GM10248 (cell line): ENCODE measurements at places on chromosomes 16 and 17.

DNA sequence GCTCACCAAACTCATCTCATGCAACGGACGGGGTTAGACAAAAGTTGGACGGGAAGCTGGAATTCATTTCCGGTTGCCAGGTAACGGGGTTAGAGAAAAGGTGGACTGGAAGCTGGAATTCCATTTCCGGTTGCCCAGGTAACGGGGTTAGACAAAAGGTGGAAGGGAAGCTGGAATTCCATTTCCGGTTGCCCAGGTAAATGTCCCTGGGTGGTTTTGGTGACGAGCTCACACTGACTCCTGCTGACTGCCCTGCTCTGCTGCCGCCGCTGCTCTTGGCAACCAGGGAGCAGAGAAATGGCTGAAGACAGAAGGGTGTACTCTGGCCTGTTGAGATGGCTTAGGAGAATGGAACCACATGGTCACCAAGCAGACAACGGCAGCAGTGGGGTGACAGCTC, 170.3 kb upstream of the RPH3AL start:
- DNase-seq, result no peak

DNA sequence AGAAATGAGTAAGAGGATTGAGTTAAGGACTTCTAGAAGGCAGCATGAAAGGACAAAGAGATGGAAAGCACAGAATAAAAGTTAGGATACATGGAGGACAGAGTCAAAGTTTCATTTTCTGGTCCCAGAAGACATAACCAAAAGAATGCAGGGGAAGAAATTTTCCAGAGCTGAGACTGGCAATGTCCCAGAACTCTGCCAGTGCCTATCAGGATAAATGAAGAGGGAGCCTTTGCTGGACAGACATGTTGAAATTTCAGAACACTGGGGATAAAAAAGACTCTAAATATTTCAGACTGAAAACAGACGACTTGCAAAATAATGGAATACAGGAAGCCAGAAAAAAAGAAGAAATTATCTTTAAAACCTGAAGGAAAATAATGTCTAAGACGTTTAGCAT, 55.7 kb downstream of the NT5M start:
- no peak for DNase-seq

GRCh38 chr17:8223356-8224126, 13.2 kb upstream of the AURKB start:
- peak; percentile 60 for DNase-seq

DNA sequence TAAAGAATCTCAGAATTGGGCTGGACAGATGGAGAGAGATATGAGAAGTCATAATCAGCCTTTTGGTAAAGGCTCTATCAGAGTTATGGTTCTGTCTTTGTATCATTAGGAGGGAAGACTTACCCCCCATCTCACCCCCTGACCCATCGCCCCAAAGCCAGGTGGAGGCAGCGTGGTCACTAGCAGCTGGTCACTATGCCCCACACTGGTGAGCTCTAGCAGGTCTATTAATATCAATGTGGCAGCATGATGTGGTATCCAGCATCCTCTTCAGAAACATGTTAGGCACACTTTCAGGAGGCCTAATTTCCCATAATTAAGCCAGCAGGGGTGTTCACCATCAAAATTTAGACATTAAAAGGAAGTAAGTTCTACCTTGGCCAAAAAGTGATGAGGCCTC, 183.8 kb upstream of the COX10 start:
- no peak for DNase-seq

GRCh38 chr16:29993191-29993902, 2.1 kb downstream of the HIRIP3 start:
- DNase-seq, result no peak

DNA sequence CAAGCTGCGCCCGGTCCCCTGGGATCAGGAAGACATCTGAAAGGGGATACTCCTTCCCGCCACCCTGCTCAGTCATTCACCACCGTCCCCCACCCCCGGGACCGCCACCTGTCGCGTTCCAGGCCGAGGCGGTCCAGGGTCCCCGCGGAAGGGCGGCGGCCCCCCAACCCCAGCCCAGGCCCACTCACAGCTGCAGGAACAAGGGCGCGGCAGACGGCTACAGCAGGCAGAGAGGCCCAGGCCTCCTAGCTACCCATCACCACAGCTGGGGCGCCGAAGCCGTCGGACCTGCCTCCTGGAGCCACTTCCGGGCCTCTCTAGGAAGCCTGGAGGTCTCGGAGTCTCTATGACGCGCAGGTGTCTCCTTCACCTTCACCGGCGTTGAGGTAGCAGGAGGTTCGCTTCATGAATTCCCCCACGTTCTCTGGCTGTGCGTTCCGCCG, at the start of gene SDR42E1:
Gene SDR42E1 (minus strand): TSS at position 272 of the 443 bp plus-strand sequence. CDS start 10,612 bp downstream, outside the sequence.
- DNase-seq, result peak; percentile 66

DNA sequence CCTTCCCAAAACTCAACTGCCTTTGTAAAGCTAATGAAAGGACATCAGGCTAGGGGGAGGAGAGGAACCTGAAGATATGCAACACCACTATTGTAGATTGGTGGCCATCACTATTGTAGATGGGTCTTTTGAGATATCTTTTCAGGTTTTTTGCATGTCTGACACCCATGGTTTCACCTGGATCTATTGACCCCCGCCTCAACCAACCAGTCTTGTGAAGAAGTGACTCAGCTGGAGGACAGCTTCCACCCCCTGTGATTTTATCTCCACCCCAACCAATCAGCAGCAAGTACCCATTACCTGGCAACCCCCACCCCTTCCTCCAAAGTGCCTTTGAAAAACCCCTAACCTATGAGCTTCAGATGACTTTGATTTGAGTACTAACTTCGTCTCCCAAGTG, 382.6 kb upstream of the GOT2 start:
- no peak for DNase-seq

DNA sequence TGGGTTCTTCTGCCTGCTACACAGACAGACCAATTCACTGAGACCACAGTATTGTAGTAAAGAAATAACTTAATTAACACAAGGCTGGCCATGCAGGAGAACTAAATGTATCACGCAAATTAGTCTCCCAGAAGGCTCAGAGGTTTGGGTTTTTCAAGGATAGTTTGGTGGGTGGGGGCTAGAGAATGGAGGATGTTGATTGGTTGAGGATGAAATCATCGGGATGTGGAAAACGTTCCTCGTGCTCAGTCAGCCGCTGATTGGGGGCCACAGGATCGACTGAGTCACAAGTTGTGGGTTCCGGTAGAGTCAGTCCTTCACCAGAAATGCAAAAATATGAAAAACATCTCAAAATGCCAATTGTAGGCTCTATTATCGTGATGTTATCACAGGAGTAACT, 18.7 kb downstream of the RHOT1 start:
- DNase-seq, result no peak

- DNase-seq, result no peak
These were observed 3.5 kb upstream of the CLEC10A start for GRCh38 chr17:7083592-7083991.

- no peak for DNase-seq
These were observed 201.7 kb downstream of the MAP2K4 start for GRCh38 chr17:12222392-12222791.

DNA sequence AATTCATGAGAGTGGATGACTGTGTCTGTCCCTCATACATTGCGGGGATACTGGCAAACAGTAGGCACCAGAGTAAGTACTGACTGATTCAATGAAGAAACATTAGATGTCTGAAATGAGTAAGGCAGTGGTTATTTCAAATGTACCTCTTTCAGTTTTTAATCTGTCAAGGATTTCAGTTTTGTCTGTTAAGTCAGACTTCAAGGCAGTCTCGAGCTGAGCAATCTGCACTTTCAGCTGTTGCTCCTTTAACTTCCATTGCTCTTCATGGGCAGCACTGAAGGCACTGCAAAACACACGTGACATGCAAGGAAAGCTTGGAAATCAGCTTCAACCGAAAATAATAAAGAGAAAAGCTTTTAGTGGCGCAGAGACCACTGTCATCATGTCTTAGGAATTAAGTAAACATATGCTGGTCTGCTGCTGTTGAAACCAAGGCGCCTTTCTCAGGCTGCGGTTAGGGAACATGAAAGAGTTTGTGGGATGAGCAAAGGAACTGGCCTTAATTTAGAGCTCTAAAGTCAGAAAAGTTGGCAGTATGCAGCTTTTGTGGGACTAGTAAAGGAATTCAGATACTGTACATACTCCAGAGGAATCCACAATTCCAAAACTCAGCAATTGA, 38.8 kb downstream of the RPGRIP1L start:
- DNase-seq, result no peak

GRCh38 chr16:80671281-80671849, 130.6 kb downstream of the DYNLRB2 start:
- peak; percentile 56 for DNase-seq

DNA sequence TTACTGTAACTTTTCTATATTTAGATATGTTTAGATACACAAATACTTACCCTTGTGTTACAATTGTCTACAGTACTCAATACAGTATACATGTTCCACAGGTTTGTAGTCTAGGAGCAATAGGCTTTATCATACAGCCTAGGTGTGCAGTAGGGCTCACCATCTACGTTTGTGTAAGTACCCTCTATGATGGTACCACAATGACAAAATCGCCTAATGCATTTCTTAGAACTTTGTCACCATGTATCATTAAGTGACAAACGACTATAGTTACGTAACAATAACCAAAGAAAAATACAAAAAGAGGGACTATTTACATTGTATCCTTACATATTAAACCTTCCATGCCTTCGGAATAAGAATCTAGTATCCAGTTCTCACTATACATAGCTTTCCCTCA, 8.0 kb downstream of the STAT5B start:
- no peak for DNase-seq

DNA sequence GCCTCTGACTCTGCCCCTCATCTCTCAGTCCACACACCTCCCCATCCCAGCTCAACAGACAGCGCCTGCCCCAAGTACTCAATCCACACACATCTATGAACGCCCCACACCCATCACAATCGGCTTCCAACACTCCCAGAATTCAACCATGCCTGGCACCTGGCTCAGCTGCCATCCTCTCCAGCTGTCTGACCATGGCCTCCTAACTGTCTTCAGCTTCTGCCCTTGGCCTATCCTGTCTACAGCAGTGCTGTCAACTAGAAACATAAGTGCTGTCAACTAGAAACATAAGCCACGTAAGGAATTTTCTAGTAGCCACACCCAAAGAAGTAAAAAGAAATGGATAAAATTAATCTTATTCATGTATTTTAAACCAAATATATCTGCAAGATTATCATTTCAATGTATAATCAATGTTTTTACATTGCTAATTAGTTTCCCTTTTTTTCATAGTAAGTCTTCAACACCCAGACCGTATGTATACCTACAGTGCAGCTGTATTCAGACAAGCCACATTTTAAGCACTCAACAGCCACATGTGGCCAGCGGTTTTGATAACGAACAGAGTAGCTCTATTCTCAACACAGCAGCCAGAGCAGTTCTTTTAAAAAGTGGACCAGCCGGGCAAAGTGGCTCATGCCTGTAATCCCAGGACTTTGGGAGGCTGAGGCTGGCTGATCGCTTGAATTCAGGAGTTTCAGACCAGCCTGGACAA, 48.6 kb upstream of the ZNF423 start:
- DNase-seq, result no peak

DNA sequence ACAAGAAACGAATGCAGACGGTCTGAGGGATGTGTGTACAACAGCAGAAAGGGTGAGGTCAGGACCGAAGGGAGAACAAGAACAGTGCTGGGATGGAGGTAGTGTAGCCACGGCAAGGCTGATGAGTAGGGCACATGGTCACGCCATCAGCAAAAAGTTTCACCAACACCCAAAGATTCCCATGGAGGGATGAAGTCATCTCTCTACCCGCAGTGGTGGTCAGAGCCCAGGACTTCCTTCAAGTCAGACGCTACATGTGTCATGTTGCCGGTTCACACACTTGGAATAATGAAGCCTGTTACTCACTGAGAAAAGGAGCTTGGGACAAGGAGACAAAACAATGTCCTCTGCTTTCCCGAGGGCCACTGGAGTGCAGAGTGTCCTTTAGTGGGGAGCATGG, 79.7 kb downstream of the SALL1 start:
- DNase-seq, result no peak

- no peak for DNase-seq
These were observed 123.6 kb downstream of the OR1D5 start for GRCh38 chr17:2939714-2940351.
